ENCODE measurements at places on chromosomes 7 and 10. TPM values are rescaled to one million over a fixed set of nuclear protein-coding genes. Genes with fewer than 3 reads are reported as not detected.

GRCh38 chr10:133401500-133401899 is 7.5 kb downstream of the MTG1 start:
- peaks cover 96% of the 10 kb centered on the region for H3K36me3 ChIP-seq
- H3K27me3 ChIP-seq = no peaks in the 10 kb centered on the region
- no peak for DNase-seq
- H3K4me1 ChIP-seq = no peaks in the 10 kb centered on the region

DNA sequence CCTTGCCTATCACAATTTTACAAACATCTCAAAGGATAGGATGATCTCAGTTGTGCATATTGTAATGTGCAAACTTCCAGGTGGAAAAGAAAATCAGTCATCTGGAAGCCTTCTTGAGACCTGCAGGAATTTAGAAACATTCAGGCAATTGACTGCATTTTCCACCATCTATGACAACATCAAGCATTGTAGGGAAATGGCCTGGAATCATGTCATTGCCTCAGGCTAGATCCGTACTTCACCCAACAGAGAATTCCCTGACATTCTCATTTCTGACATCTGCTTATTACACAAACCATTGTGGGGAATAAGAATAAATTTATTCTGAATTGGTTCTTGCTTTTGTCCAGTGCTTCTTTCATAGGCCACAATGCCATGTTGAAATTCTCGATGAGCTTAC is 124.9 kb upstream of the NPVF start:
- H3K27me3 ChIP-seq = no peaks in the 10 kb centered on the region
- H3K27ac ChIP-seq = no peak overlapping the region
- no peaks in the 10 kb centered on the region for H3K36me3 ChIP-seq
- no peak overlapping the region for H3K4me3 ChIP-seq
- DNase-seq = no peak

- no peaks in the 10 kb centered on the region for H3K27me3 ChIP-seq
- no peaks in the 10 kb centered on the region for H3K4me1 ChIP-seq
- H3K36me3 ChIP-seq = no peaks in the 10 kb centered on the region
- no peak for DNase-seq
- H3K27ac ChIP-seq = no peak overlapping the region
- H3K4me3 ChIP-seq = no peak overlapping the region
Observed at GRCh38 chr10:24256619-24257107, 47.7 kb downstream of the KIAA1217 start.

- DNase-seq = no peak
- H3K27me3 ChIP-seq = no peaks in the 10 kb centered on the region
- no peak overlapping the region for H3K27ac ChIP-seq
- H3K4me3 ChIP-seq = no peak overlapping the region
- no peaks in the 10 kb centered on the region for H3K4me1 ChIP-seq
- no peaks in the 10 kb centered on the region for H3K36me3 ChIP-seq
Observed at GRCh38 chr10:70399177-70399576, 4.8 kb upstream of the EIF4EBP2 start.

DNA sequence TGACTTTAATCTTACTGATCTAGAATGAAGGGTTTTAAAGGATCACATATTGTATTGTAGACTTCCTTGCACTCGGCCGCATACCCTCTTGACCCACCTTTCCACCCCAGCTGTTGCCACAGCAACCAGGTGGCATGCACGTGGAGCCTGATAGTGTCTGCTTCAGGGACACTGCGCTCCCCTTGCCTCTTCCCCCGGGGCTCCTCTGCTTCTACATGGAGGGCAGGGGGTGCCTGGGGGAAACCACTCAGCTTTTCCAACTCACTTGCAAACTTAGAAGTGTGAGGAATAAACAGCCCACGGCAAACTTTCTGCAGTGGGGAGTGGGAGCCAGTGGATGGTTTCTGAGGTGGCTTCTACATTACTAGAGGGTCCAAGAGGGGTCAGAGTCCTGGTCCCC is 458.6 kb downstream of the PLXNA4 start:
- H3K4me1 ChIP-seq = no peaks in the 10 kb centered on the region
- no peak for DNase-seq
- H3K27me3 ChIP-seq = no peaks in the 10 kb centered on the region
- H3K4me3 ChIP-seq = no peak overlapping the region
- no peaks in the 10 kb centered on the region for H3K36me3 ChIP-seq
- H3K27ac ChIP-seq = no peak overlapping the region

DNA sequence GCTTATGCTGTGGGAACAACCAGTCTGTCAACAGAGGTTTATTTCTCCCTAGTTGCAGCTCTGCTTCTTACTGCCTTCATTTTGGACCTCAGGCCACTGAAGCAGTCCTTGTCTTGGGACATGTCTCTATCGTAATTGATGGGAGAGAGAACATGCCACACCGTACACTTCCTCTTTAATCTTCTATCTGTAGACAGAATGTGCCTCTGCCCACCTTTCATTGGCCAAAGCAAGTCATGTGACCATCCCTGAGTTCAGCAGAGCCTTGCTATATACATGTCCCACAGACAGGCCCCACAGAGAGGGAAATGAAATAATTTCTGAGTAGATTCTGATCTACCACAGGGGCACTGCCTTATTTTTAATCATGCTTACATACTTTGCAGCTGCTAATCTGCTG is 98.0 kb downstream of the KCND2 start:
- H3K4me3 ChIP-seq = no peak overlapping the region
- H3K4me1 ChIP-seq = no peaks in the 10 kb centered on the region
- no peak for DNase-seq
- H3K27me3 ChIP-seq = no peaks in the 10 kb centered on the region
- H3K36me3 ChIP-seq = no peaks in the 10 kb centered on the region

DNA sequence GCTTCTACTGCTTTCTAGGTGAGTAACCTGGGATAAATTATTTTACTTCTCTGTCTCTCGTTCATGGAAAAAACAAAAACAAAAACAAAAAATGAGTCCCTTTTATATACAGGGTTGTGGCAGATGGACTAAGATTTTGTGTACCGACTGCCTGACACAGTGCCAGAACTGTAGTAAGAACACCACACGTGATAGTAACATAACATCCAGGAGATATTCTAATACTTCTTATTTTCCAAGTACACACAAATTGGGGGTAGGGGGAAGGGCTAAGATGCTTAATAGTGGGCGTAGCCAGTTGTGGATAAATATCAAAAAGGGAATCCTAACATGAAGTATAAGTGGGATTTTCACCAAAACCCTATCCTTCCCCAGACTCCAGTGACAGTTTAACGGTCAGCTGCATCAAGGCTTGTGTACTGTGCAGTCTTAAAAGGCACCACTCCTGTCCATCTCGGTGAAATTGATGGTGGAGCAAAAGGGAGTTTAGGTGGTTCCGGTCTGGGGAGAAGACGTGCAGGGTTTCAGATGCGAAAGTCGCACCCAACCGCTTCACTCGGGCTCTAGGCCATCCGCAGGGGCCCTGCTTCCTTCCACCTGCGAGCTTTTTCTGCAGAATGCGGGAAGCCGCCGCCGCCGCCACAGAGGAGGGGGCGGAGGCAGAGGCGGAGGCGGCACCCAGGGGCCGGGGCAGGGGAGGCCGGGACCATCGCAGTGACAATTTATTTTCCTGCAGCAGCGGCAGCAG is at the start of gene STAMBPL1:
Gene STAMBPL1 (plus strand): TSS at position 712 of the 748 bp plus-strand sequence. CDS start 21,464 bp downstream, outside the sequence.
- peak within 1 kb of the TSS; percentile 91 for H3K4me3 ChIP-seq
- no peaks in the 10 kb centered on the region for H3K27me3 ChIP-seq
- peak within 1 kb of the TSS; percentile 82 for H3K27ac ChIP-seq

- H3K4me1 ChIP-seq = peaks cover 54% of the 10 kb centered on the region
- no peaks in the 10 kb centered on the region for H3K27me3 ChIP-seq
- no peaks in the 10 kb centered on the region for H3K36me3 ChIP-seq
- no peak overlapping the region for H3K4me3 ChIP-seq
Observed at GRCh38 chr10:11148142-11149028, 130.7 kb downstream of the CELF2 start.

GRCh38 chr7:128738570-128739047 is 550 bp upstream of the CALU start:
- H3K4me3 ChIP-seq = peak overlapping the region; percentile 83
- no peaks in the 10 kb centered on the region for H3K27me3 ChIP-seq
- peaks cover 25% of the 10 kb centered on the region for H3K4me1 ChIP-seq
- H3K27ac ChIP-seq = peak overlapping the region; percentile 89
- DNase-seq = no peak
- no peaks in the 10 kb centered on the region for H3K36me3 ChIP-seq

GRCh38 chr10:71635251-71635866 is 84.2 kb downstream of the C10orf105 start:
- no peak for DNase-seq
- no peaks in the 10 kb centered on the region for H3K27me3 ChIP-seq
- H3K4me1 ChIP-seq = no peaks in the 10 kb centered on the region
- H3K27ac ChIP-seq = no peak overlapping the region
- H3K36me3 ChIP-seq = no peaks in the 10 kb centered on the region

GRCh38 chr10:124152139-124153022 is 59.0 kb upstream of the CHST15 start:
- H3K4me3 ChIP-seq = no peak overlapping the region
- H3K4me1 ChIP-seq = peaks cover 3% of the 10 kb centered on the region
- no peak for DNase-seq
- H3K36me3 ChIP-seq = no peaks in the 10 kb centered on the region

DNA sequence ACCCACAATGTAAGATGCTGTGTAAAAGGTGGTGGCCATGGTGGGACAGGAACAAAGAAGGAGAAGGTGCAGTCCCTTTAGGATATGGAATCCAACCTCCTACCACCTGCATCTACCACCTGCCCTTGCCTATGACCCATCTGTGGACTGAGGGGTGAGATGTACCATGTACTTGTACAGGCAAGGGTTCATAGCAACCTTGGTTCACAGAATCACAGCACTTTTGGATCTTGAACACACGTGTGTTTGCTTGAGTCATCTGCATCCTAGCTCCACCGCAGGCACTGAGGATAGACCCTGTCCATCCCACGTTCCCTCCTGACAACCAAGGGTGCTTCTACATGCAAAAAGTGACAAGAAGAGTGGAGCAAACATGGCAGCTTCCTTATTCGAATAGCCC is 162.3 kb downstream of the GFRA1 start:
- no peaks in the 10 kb centered on the region for H3K36me3 ChIP-seq
- H3K4me3 ChIP-seq = no peak overlapping the region
- no peak overlapping the region for H3K27ac ChIP-seq
- no peaks in the 10 kb centered on the region for H3K27me3 ChIP-seq
- DNase-seq = no peak

DNA sequence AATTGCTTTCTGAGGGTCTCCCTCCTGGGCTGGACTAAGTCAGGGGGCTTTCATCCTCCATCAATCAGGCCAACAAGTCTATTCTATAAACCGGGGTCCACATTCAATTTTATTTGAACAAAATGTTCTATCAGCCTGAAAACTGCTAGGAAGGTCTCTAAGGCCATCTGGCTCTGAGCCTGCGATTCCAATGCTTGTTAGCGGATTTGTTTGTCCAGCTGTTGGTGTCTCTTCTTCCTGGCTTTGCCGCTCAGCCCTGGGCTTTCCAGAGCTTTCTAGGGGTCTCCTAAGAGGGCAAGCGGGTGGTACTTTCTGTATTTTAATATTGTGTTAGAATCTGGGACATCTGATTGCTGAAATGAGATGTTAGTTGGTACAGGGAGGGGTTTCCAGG is 136.7 kb downstream of the VIPR2 start:
- DNase-seq = no peak
- no peaks in the 10 kb centered on the region for H3K36me3 ChIP-seq
- H3K4me1 ChIP-seq = peaks cover 5% of the 10 kb centered on the region
- H3K27ac ChIP-seq = no peak overlapping the region
- H3K4me3 ChIP-seq = no peak overlapping the region
- H3K27me3 ChIP-seq = no peaks in the 10 kb centered on the region

- H3K36me3 ChIP-seq = no peaks in the 10 kb centered on the region
- DNase-seq = no peak
- H3K27me3 ChIP-seq = no peaks in the 10 kb centered on the region
- no peak overlapping the region for H3K4me3 ChIP-seq
- no peaks in the 10 kb centered on the region for H3K4me1 ChIP-seq
- H3K27ac ChIP-seq = no peak overlapping the region
Observed at GRCh38 chr7:98575878-98576277, 41.2 kb upstream of the NPTX2 start.

DNA sequence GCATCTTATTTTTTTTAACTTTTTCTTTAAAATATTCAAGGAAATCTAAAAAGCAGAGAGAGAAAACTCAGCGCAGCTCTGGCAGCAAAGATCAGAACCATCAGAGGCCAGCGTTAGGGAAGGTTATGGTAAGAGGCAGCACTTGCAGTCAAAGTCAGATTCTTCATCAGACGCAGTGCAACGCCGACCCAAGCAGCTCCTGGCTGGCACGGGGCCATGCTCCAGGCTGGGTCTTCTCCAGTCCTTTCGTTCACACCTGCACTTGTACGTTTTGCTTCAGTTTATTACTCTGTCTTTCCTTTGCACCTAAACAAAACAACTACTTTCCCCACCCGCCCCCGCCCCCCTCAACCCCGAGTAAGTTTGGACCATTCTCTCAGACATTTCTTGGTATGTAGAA is 43.1 kb upstream of the SEC61G start:
- no peaks in the 10 kb centered on the region for H3K4me1 ChIP-seq
- H3K27me3 ChIP-seq = no peaks in the 10 kb centered on the region

- no peak overlapping the region for H3K4me3 ChIP-seq
- H3K4me1 ChIP-seq = no peaks in the 10 kb centered on the region
- no peaks in the 10 kb centered on the region for H3K36me3 ChIP-seq
- H3K27ac ChIP-seq = peak overlapping the region; percentile 20
- H3K27me3 ChIP-seq = peaks cover 100% of the 10 kb centered on the region
Observed at GRCh38 chr10:99527526-99528493, 4.9 kb upstream of the NKX2-3 start.

DNA sequence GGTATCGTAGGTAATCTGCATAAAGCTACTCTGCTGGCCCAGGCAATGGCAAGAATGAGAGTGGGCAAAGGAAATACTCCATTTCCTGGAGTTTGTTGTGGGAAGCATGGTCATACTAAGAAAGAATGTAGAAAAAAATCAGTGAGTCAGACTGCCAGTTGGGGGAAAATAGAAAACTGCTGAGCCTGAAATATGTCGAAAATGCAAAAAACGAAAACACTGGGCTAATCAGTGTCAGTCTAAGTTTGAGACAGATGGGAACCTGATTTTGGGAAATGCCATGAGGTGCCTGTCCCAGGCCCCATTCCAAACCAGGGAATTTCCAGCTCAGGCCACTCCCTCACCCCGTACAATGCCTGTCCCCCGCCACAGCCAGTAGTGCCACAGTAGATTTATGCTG is 150.0 kb downstream of the ZNF33B start:
- no peaks in the 10 kb centered on the region for H3K36me3 ChIP-seq
- H3K27ac ChIP-seq = no peak overlapping the region
- no peak for DNase-seq
- no peaks in the 10 kb centered on the region for H3K27me3 ChIP-seq
- no peaks in the 10 kb centered on the region for H3K4me1 ChIP-seq
- no peak overlapping the region for H3K4me3 ChIP-seq

- H3K27ac ChIP-seq = no peak overlapping the region
- H3K4me1 ChIP-seq = peaks cover 22% of the 10 kb centered on the region
- H3K4me3 ChIP-seq = no peak overlapping the region
- no peak for DNase-seq
Observed at GRCh38 chr7:73354821-73355220, 26.9 kb downstream of the FKBP6 start.

The STK17A gene
- total RNA-seq = 23.6 TPM

The CTAGE8 gene
- total RNA-seq = 0.60 TPM

The LUC7L2 gene
- total RNA-seq = 104 TPM

The TRPV5 gene
- total RNA-seq = not detected

The CDK6 gene
- total RNA-seq = 45.4 TPM

The SEMA3A gene
- 4.6 TPM for total RNA-seq

The PROSER2 gene
- total RNA-seq = 71.1 TPM

The RPEL1 gene
- not detected for total RNA-seq

The NAT16 gene
- total RNA-seq = not detected

The PIP gene
- total RNA-seq = not detected
